NCI-H2171 (cell line): ENCODE measurements at places on chromosomes 6 and 20.
A peak's percentile ranks its signal among the peaks of the same experiment; 100 is the strongest.

DNA sequence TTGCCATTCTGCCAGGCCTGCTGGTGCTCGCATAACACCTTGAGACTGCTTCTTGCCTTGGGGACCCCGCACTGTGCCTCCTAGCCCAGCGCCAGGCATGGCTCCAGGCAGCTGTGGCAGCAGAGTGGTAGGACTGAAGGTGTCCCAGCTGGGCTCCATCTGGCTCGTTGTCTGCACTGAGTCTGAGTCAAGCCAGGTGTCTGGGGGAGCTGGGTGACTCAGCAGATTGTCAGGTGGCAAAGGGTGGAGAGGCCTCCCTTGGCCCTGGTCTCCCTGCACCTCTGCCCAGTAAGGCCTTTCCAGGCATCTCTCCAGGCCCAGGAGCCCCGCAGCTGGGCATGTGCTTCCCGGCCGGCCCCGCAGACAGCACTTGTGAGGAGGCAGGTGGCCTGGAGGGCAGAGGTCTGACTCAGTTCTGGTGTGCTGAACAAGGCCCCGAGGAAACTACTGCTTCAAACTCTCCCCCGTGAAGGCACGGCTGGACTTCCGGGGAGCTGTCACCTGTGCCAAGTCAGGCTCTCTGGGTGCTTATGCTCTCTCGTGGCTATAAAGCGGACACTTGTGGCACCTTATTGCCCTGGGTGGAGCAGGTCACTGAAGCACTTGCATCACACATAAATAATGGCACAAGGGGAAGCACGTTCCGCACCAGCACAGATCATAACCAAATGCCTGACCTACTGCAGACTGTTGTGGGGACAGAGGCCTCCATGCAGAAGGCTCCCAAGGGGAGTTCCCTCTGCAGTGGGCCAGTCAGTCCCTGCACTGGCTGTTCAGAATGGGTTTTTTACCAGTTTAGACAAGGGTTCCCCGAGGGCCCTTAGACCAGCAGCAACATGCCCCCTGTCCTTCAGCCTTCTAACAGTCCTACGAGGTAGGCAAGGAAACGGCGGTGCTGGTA lies 27.5 kb downstream of the FOXC1 start:
- DNase-seq: peak; percentile 87

DNA sequence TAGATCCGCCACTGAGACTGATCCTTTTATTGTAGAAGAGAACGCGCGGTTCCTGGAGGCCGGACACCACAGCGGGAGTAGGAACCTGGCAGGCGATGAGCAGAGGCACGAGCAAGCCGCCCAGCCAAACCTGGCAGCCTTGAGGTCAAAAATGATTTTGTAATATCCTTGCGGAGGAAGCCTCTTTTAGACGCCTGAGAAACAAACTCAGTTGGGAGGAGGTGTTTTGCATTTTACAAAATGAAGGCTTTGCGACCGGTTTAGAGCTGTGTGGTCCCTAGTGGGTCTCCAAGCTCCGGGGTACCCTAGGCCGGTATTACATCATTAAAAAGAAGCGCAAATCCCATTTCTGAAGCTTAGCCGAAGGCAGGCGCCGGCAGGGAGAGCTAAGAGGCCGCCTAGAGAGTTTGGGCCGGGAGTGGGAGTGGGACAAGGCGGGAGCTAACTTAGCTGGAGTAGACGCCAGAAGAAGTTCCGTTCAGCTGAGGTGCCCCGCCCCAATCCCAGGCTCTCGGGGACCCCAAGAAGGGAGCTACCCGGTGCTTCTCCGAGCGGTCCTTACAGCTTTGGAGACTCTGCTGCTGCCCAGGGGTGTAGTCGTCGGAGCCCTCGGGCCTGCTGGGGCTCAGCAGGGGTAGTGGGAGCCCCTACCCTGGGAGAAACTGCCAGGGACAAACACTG lies 1.9 kb upstream of the TBX18 start:
- DNase-seq: no peak

DNA sequence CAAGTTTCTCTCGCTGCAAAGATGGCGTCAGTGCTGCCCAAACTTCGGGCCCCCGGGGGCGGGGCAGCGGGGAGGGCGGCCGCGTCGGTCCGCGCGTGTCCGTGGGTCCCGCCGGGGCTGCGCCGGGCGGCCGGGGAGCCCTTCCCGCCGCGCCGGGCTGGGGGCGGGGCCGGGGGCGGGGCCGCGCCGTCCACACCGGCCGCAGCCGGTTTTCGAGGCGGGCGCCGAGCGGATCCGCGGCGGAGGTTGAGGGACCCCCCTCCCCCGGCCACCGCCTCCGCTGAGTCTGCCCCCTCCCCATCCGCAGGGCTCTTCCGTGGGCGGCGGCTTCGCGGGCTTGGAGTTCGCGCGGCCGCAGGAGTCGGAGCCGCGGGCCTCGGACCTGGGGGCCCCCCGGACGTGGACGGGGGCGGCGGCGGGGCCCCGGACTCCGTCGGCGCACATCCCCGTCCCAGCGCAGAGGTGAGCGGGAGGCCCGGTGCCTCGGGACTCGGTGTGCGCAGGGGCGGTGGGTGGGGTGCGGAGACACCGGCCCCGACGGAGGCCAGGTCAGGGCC lies 572 bp downstream of the SLC2A4RG start:
- DNase-seq: peak; percentile 50

- peak; percentile 64 for DNase-seq
Measured at GRCh38 chr6:36979347-36979742, 6.7 kb downstream of the MTCH1 start.

- no peak for DNase-seq
Measured at GRCh38 chr6:153931431-153931830, 107.6 kb upstream of the OPRM1 start.

- DNase-seq: no peak
Measured at GRCh38 chr20:35551503-35551902, 9.6 kb downstream of the ERGIC3 start.

DNA sequence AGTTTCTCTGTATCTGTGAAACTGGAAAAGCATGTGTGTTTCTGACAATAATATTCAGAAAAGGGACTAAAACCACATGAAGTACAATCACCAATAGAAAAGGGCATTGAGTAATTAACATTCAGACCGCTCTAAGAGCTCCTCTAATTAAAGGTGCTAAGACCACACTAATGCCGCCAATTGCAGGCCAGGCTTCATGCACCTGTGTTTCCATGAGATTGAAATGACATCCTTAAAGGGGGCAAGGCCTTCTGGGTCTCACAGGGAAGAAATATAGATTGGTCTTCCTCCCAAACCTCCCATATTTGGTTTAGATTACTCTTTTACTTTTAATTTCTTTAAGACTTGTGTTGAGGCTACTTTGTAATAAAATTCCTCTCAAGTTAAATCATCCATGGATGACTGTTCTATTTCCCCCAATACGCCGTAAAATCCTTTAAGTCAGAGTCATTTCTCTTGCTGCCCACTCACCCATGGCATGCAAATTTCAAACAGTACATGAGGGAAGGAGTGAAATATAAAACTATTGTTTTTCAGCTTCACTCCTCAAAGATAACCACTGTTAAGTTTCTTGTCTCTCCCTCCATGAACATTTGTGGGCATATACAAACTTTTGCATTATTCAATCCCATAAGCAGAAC lies 110.6 kb downstream of the UBE3D start:
- DNase-seq: no peak

GRCh38 chr6:156562019-156562418 lies 215.2 kb upstream of the ARID1B start:
- DNase-seq: no peak

DNA sequence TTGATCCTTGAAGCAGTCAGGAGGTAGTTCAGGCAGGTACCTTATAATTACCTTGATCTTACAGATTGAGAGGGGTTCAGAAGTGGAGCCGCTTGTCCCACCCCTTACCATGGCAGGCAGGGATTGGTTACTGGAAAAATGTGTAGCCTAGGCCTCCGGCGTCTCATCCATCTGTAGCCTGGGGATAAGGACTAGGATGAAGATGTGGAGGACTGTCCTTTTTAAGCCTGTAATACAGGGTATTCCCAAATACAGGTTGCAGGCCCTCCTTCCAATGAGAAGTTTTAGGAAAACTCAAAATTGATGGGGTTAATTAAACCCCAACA lies 2.8 kb downstream of the HMGA1 start:
- no peak for DNase-seq

DNA sequence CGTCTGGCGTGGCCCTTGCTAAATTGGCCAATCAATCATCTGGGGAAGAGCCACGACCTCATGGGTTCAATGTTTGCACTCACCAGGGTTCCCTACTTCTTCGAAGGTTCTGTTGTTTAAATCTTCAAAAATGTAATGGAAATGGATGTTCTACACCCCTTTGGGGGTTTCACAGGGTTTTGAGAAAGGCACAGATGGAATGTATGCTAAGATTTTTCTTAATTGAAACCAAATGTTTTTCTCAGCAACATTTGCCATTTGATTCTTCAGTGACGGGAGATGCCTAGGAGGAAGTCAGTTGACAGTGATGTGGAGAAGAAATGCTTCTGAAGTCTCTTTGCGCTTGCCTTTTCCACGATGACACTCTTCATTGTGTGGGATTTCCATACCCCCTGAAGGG lies 312.3 kb downstream of the ESR1 start:
- DNase-seq: no peak

DNA sequence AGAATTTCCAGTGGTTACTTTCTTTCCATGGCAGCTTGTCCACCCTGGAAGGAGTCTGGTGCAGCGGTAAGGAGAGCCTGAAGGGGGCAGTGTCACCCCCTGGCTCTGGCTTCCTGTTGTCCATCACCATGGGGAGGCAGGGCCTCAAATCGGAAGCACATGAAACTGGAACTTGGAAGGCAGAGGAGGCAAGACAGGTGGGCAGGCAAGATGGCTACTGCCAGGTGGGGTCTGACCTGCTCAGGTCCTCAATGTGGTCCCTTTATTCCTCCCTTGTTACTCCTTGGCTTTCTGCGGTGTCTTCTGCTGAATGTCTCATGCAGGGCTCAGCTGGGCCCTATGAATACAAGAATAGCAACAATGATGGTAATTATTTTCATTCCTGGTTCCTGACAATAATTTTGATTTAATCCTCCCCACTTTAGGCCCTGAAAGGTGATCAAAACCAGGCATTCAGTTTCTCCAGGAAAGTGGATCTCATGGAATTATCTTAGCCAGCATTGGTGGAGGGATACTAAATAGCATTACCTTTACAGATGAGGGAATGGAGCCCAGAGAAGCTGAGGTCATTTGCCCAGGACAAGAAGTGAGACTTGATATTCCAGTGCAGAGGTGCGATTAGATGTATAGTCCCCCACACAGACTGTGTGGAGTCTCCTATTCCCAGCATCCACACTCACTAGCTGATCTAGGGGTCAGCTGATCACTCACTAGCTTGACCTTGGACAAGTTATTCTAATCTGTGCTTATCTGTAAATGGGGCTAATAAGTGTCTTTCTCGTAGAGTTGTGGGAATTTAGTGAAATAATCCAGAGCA lies 17.6 kb upstream of the SNAI1 start:
- no peak for DNase-seq

DNA sequence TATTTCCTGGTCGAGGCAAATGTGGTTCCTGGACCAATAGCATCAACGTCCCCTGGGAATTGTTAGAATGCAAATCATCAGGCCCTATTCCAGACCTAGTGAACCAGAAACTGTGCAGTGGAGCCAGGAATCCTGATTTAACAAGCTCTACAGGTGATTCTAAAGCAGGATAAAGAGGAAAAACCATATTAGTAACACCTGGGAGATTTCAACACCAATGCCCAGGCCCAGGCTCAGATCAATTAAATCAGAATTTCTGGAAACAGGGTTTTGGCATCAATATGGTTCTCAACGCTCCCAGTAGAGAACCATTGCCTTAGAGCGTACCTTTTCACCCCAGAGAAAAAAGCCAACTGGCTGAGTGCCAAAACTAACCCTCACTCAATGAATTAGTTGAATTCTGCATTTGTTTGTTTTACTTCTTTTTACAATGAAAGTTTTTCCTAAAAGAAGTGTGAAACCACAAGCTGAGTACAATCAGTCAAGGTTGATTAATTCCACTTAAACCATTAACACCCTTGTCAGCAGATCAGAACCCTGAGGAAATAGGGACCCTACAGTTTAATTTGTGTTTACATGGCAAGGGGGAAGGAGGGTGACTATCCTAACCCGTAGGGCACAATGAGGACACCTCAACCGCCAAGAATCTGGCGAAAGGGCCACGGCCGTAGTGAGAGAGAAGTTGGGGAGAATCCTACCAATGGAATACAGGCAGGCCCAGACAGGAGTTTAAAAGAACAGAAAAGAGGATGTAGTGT lies 34.9 kb upstream of the LOC128125822 start:
- DNase-seq: no peak

DNA sequence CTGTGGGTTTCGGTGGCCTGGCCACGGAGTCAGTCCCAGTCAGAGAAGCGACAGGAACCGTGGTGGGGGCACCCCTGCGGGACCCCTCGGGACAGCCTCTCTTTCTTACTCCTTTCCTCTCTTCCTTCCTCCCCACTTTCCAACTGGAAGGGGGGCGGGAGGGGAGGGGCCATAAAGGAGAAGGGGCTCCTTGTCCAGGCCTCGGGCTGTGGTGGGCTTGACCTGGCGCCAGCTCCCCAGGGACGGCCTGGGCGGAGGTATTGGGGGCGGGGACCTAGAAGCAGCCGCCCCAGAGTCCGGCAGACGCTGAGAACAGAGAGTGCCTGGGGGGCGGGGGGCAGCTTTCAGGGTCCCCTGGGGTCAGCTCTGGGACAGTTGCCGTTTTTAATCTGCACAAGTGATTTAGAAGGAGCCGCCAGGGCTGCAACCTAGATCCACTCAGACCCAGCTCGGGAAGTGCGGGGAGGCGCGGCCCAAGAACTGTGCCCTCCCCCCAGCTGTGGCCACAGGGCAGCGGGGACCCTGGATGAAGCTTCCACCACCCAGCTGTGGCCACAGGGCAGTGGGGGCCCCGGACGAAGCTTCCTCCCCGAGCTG lies 6.4 kb upstream of the ABHD16B start:
- no peak for DNase-seq

- DNase-seq: no peak
Measured at GRCh38 chr6:56288347-56288746, 41.0 kb upstream of the COL21A1 start.

DNA sequence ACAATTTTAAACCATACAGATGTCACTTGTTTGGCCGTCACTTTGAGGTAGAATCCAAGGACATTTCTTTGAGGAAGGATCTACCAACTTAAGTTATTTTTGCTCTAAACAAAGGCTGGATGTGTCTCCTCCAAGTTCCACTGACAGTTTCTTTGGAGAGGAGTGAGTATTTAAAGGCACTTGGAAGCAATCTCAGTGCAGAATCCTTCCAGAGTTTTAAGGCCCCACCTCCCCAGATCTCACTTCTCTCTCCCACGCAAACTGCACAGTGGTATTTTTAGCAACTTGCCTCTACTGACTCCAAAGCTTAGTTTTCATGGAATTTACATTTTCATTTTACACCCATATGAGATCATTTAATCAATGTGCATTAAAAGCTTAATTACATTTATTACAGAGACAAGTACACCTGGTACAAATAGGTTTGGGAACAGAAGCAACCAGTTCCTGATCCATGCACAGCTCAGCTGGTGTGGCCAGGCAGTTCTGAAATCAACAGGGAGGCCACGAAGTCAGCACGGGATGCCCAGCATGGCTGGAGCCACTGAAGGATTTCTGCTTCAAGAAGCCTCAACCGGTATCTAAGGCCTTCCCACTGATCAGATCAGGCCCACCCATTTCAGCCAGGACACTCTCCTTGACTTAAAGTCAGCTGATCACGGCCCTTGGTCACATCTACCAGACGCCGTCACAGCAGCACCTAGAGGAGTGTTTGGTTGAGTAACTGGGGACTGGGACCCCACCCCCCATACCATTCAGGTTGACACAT lies 109.8 kb downstream of the SYCP2 start:
- DNase-seq: no peak

GRCh38 chr6:44269178-44269920 lies 901 bp upstream of the TMEM151B start:
- DNase-seq: no peak
